ENCODE measurements at places on chromosomes 6 and 20. TPM values are rescaled to one million over a fixed set of nuclear protein-coding genes. Genes with fewer than 3 reads are reported as not detected.

TBXT gene
- total RNA-seq, result not detected

ZBTB22 gene
- total RNA-seq, result 17.2 TPM

CLPSL1 gene
- not detected for total RNA-seq

GPX5 gene
- not detected for total RNA-seq

AGPAT4 gene
- 11.6 TPM for total RNA-seq

SPTLC3 gene
- total RNA-seq, result 0.63 TPM

GRM4 gene
- total RNA-seq, result under 0.01 TPM

FAM229B gene
- total RNA-seq, result 7.0 TPM

LSM2 gene
- total RNA-seq, result 29.5 TPM

CALHM4 gene
- 0.13 TPM for total RNA-seq

MOCS1 gene
- 10.4 TPM for total RNA-seq

CCN5 gene
- not detected for total RNA-seq
